Glomerular endothelial cell (primary cell): ENCODE measurements at places on chromosomes 11 and 22. TPM values are rescaled to one million over a fixed set of nuclear protein-coding genes. Genes with fewer than 3 reads are reported as not detected.

DNA sequence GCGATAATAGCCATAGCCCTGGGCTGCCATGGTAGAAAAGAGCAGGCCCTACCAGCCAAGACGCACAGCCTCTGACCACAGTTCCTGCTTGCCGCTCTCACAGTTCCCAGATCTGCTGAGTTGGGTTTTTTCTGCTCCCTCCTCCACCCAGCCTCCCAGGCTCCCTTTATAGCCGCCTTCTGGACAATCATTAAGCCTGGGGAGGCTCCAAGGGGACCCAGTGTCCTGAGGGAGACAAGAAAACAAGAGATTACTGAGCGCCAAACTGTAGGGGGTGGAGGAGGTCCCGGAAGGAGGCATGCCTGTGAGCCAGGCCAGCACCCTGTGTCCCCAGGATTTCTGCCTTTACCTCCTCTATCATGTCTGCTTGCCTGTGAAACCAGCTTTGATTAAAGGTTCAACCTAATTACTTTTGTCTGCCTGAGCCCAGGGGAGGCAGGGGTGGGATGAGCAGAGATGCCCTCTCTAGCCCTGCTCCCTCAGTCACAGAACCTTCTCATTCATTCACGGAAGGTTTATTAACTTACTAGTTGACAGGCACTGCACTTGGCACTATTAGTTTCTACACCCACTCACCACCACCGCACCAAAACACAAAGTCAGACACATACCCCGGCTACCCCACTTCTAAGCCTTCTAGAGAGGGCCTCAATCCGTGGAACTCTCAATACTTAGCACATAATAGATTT is 1.2 kb downstream of the SLC37A4 start:
- no peak for DNase-seq

- DNase-seq: no peak
Observed at GRCh38 chr11:72271980-72272379, 28.0 kb upstream of the PHOX2A start.

- no peak for DNase-seq
Observed at GRCh38 chr11:109847621-109848020, 245.6 kb upstream of the ZC3H12C start.

GRCh38 chr11:130470832-130471706 is 22.6 kb downstream of the ADAMTS15 start:
- no peak for DNase-seq

GRCh38 chr11:93196816-93197379 is 893 bp downstream of the SLC36A4 start:
- DNase-seq: peak; percentile 61

- no peak for DNase-seq
Observed at GRCh38 chr11:11622772-11623171, 967 bp upstream of the GALNT18 start.

DNA sequence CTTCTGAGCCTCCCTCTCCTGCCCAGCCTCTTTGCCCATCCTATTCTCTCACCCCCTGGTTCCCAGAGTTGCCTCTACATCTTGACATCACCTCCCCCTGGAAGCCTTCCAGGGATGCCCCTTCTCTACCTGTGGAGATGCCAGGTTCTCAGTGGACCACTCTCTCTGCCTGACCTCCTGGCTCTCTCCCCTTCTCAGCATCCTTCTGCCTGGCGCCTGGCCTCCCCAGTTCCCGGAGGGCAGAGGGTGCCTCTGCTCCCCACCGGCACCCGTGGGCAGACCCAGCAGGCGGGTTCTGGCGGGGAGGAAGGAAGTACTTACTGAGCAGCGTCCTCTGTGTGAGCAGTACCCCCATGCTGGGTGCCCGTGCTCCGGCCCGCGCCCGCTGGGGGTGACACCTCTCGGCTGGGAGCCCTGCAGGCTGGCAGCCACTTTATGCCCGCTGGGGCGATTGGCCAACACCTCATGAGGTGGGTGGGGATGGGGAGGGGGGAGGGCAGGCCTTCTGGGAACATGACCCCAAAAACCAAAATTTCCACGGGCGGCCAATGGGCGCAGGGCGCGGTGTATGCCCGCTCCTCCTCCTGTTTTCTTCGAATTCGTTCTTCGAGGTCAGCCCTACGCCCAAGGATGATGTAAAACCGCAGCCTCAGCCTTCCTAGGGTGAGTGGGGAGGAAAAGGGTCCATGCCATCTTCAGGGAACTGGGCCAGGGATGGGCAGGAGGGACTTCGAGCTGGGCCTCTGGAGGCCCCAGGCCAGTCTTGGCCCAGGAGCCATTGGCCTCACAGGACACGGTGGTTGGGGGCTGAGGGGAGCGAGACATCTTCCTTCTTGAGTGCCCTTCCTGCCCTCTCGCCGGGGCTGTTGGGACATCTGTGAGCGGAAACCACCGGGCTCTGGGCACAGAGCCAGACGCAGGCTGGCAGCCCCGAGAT is at the start of gene OSM:
TSS of gene OSM (minus strand) at position 407 of the 937 bp plus-strand sequence. CDS start at position 355, 52 bp downstream.
- no peak for DNase-seq

- DNase-seq: no peak
Observed at GRCh38 chr22:50271519-50271970, 1.4 kb upstream of the MAPK11 start.

The APIP gene
- total RNA-seq: 14.0 and 18.7 TPM in 2 replicates

GRCh38 chr11:27470826-27471588 is 1.6 kb downstream of the LGR4 start:
- no peak for DNase-seq

The NOX4 gene
- 37.7 and 65.5 TPM in 2 replicates for total RNA-seq

GRCh38 chr11:17978553-17979287 is 34.1 kb downstream of the SERGEF start:
- no peak for DNase-seq

The DTX4 gene
- total RNA-seq: 1.2 and 1.8 TPM in 2 replicates

The CHRM1 gene
- not detected in 2 replicates for total RNA-seq

GRCh38 chr11:22928207-22928917 is 68.1 kb upstream of the CCDC179 start:
- no peak for DNase-seq

The RBMXL2 gene
- total RNA-seq: not detected in 2 replicates

GRCh38 chr11:76654298-76654851 is 16.2 kb downstream of the LRRC32 start:
- DNase-seq: no peak

The AKIP1 gene
- 49.3 and 54.5 TPM in 2 replicates for total RNA-seq

DNA sequence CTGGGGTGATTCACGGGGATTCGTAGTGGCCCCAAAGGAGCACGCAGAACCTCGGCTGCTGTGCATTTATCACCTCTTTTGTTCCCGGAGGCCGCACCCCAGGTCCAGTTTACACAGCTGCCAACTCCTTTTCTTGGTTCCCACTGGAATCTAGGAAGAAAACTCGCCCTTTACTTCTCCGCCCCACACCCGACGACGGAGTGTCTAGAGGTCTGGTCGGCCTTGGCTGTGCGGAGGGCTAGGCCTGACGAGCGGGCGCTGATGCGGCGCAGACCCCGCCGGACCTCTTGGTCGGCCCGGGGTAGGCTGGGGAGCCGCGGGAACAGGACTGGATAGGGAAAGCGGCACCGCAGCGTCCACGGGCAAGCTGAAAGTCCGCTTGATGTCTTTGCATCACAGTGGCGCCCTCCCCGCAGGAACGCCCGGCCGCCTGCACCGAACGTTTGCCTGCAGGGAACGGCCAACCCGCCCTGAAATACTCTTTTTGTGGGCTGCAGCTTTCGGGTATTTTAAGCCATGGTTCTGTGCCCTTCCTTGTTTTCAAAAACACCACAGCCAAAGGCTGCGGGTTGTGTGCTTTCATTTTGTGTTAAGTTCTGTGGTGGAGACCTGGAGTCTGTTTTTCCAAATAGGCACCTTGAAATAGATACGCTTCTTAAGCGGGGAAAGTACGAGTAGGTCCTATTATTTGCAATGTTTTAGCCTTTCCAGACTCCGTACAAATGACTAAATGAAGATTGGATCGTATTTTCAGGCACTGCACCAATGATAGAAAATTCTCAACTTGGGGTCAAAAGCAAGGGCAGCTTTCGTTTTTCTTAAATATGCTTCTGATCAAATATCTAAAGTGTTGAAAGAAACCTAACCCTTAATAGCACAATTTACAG is 829 bp upstream of the ZBED5 start:
- DNase-seq: peak; percentile 10

- DNase-seq: no peak
Observed at GRCh38 chr11:12089041-12089440, 21.3 kb upstream of the MICAL2 start.

The GAB4 gene
- total RNA-seq: not detected in 2 replicates

- DNase-seq: no peak
Observed at GRCh38 chr22:36360011-36360410, 27.8 kb downstream of the MYH9 start.

DNA sequence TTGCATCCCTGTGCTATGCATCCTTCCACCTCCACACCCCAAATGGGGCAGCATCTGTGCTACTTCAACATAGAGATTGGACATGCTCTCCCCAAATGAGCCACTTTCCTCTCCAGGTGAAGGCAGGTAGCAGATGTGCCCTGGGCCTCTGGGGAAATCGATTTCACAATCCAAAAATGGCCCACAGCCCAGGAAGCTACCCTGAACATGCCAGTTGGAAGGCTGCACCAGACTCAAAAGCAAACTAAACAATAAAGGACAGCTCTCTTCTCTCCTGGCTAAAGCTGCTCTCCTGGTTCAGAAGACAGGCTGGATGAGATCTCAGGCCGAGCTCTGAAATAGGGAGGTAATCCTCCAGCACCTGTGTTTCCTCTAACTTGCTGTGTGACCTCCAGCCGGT is 19.7 kb downstream of the ISX start:
- DNase-seq: no peak

The ELFN2 gene
- total RNA-seq: 3.2 and 5.0 TPM in 2 replicates

The CALCB gene
- not detected in 2 replicates for total RNA-seq

DNA sequence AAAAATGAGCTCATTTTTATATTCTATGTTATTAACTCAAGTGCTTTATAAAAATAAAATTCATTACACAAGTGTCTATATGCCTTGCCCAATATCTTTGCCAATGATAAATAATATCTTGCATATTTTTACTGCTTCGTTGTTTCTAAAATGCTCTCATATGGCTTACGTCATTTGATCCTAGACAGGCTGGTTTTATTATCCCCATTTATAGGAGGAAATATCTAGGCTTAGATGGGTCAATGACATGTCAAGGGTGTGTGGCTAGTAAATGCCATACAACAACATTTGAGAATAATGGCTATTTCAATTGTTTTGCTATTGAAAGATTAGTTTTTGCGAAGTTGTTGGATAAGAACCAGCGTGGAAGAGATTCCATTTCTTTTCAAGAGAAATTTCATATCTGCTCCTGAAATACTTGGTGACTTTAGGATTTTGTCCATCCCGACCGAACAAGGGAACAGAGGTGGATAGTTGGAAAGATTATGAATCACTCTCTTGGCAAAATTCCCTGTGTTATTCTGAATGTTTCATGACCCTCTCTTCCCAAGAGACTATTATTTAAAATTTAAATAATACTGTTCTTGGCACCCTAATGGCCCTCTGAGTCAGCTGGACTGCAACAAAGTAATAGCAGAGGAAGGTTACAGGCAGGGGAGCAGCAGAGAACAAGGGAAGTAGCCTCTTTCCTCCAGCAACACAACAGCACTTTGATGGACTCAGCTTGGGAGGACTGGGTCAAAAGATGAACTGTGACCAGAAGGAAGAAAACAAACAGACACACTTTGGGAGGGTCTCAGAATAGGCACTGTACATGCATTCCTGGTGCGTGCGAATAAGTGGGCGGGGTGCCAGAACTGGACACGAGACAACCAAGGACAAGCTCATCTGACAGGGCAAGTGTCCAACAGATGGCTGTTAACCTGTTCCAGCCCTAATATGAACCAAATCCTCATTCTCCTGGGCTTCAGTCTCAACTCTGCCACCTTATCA is 94.5 kb downstream of the ME3 start:
- peak; percentile 86 for DNase-seq

The MS4A15 gene
- total RNA-seq: not detected in 2 replicates
